NCI-H146 (cell line): ENCODE measurements at places on chromosomes 7 and 10.

- no peak for DNase-seq
Observed at GRCh38 chr7:96059075-96059474, 262.8 kb downstream of the SLC25A13 start.

- peak; percentile 22 for DNase-seq
Observed at GRCh38 chr7:28890137-28890536, 68.0 kb downstream of the TRIL start.

DNA sequence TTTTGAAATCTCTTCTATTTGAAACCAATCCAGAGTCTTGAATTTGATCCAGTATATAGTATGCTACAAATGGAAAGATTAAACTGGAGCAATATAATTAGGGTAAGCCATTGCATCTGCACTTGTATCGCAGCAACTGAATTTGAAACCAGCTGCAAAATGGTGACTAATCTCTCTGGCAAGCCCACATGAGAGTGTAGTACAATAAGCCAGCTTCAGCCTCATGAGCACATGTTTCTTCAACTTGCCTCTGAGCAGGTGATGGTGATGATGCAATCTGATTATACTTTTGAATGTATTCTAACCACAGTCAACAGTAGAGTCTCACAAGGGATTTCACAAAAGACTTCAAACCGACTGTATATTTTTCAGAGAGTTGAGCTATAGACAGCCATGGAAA is 829 bp upstream of the RPA3 start:
- peak; percentile 94 for DNase-seq

- no peak for DNase-seq
Observed at GRCh38 chr10:97686301-97686961, 610 bp downstream of the AVPI1 start.

GRCh38 chr10:90592638-90593302 is 265.1 kb downstream of the HTR7 start:
- DNase-seq: peak; percentile 64

GRCh38 chr7:73779517-73779916 is 9.4 kb upstream of the CLDN3 start:
- DNase-seq: no peak
